SK-N-MC (cell line): ENCODE measurements at places on chromosomes 5 and 9.

DNA sequence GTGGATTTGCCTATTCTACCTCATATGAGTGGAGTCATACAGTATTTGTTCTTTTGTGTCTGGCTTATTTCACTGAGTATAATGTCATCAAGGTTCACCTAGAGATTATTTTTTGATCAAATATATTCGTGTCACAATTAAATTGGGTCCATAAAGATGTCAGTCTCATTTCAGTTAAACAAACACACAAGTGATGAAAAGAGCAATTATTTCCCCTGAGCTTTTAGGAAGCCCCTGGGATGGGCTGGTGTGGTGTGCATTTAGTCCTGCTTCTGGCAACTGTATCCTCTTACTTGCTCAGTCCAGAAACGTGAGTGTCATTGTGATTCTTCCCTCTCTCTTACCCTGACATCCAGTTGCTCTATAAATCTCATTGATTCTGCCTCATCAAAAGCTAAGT is 52.8 kb upstream of the CARTPT start:
- no peak for DNase-seq

DNA sequence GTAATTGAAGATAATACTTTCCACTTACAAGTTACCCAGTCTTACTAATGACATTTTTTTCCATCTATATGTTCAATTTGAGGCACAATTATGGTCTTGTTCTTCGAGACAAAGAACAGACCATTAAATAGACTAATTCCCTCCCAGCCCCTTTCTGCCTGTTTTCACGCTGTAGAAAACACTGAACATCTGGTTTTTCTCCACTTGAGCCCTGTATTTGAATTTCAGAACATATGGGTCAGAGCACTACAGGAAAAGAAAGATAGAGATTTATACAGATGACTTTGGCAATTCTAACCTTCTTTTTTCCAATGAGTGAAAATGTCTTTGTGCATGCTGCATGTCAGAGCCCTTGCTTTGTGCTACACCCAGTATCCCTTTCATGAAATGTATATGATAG is 506.9 kb downstream of the LRRC70 start:
- no peak for DNase-seq

- DNase-seq = no peak
These were observed 378 bp downstream of the DROSHA start for GRCh38 chr5:31531543-31531887.

DNA sequence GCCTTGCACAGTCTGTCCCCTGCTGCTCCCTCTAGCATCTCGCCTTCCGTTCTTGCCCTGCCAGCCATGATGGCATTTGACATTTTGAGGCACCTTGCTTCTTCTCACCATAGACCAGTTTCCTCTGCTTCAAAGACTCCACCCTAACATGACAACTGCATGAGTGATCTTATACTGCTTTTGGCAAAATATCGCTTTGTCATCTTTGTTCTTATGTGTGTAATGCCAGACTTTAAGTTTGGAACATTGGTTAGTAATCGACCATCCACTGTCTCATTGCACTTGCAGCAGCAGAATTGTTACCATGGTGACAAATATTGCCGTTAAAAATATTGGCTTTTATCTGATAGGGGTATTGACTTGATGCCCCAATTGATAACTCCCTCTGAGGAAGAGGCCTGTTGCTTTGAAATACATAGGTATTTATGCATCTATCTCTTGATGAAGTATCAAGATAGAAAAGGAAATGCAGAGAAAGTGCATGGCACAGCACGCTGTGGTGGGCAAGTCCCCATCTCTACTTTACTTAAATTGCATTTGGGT is 6.8 kb downstream of the GARIN3 start:
- DNase-seq = no peak

DNA sequence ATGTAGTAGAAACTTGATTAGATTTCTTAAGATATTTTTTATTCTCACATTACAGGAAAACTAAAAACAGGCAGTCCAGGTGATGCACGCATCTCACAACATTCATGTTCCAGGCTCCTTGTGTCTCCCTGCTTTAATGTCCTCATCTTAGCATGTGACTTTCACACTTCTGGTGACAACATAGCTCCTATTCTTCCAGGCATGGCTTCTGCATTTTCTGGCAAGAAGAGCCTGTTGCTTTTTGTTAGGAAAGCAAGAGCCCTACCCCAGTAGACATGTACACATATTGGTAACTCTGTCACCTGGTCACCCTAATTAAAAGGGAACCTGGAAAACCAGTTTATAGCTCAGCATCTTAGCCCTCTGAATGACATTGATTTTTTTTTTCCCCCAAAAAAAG is 92.5 kb downstream of the PPIC start:
- no peak for DNase-seq

- DNase-seq = no peak
These were observed 56.2 kb downstream of the ANGPTL2 start for GRCh38 chr9:127066060-127066850.

DNA sequence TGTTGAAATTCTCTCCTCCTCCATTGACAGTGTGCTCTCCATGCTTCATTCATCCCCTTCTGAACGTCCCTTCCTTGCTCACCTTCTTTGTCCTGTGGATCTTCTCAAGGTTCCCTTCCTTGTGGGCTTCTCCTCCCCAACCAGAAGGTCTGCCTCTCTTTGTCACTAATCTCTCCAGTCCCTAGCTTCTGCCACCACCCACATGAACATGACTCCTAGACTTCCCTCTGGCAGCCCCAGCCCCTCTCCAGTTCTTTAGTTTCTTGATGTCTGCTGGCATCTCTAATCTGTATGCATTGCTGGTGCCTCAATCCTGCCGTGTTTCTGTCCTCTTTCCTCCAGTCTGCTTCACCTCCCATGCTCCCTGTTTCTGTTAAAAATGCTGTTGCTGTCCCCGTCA is 79.3 kb downstream of the ARHGAP26 start:
- no peak for DNase-seq

GRCh38 chr5:78496373-78496772 is 136.0 kb downstream of the SCAMP1 start:
- no peak for DNase-seq

DNA sequence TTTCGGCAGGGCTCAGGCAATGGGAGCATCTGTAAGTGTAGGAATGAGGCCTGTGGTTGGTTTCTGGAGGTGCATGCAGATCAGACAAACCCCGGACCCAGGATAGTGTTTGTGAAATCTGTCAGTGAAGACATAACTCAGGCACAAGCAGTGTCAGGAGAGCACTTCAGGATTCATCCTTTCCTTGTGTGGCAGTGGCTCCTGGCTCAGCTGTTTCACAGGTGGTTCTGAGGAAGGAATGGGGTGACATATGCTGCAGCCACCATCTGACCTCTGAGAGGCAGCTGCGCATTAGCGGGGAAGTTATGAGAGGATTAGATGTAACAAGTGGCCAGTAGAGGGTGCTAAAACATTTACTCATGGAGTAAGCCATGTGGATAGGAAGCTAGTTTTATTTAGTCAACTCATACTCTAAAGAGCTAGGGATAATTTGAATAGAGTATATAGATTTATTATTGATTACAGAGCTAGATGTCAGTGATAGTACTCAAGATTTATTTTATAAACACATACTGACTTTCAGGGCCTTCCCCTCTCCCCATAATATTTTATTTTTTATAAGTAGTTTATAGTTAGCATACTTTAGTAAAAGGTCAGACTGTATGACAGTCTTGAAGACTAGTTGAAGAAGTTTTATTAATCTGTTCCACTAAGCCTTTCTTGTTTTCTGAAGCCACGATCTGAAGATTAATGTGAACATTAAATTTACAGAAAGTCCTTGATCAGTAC is 28.4 kb downstream of the NNT start:
- peak; percentile 63 for DNase-seq

GRCh38 chr9:36873247-36873875 is 160.7 kb downstream of the PAX5 start:
- DNase-seq = no peak

DNA sequence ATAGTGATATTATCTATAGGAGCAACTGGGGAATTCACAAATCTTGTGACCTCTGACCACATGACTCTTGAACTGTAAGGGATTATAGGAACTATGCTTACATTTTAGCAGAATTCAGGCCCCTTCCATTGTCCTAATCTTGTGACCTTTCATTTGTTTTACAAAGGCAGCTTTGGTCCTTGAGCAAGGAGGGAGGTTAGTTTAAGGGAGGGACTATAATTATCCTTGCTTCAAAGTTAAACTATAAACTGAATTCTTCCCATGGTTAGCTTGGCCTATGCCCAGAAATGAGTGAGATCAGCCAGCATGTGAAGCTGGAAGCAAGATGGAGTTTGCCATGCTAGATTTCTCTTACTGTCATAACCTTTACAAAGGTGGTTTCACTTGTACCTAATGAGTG is 51.2 kb downstream of the TARS1 start:
- DNase-seq = no peak

DNA sequence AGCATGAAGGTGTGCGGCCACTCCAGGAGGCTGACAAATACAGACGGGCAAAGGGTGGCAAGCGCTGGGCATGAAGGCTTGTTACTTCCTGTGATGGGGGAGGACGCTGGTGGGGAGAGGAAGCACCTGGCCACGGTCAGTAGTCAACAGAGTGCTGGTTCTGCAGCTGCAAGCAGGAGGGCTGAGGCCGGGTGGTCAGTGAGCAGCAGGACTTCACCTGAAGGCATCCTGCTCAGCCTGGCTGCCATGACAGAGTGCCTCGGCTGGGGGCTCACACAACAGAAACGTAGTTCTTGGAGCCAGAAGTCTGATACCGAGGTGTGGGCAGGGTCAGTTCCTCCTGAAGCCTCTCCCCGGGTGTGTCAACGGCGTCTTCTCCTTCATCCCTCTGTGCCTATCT is 118.6 kb upstream of the IRX4 start:
- no peak for DNase-seq

DNA sequence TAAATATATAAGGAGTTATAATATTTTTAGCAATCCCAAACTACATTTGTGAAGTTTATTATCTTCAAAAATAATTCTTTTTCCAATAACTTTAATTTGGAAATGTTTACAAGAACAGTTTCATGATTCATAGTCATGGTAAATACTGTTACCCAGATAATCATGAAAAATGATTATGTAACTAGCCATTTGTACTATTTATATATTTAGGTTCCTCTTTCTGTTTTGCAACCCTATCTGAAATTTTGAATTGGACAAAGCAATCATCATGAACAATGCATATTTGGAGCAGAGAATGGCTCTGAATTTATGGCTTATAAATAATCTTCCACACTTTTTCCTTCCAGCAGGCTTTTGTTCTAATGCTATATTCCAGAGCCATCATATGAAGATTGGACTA is 499.7 kb downstream of the SLCO4C1 start:
- no peak for DNase-seq

DNA sequence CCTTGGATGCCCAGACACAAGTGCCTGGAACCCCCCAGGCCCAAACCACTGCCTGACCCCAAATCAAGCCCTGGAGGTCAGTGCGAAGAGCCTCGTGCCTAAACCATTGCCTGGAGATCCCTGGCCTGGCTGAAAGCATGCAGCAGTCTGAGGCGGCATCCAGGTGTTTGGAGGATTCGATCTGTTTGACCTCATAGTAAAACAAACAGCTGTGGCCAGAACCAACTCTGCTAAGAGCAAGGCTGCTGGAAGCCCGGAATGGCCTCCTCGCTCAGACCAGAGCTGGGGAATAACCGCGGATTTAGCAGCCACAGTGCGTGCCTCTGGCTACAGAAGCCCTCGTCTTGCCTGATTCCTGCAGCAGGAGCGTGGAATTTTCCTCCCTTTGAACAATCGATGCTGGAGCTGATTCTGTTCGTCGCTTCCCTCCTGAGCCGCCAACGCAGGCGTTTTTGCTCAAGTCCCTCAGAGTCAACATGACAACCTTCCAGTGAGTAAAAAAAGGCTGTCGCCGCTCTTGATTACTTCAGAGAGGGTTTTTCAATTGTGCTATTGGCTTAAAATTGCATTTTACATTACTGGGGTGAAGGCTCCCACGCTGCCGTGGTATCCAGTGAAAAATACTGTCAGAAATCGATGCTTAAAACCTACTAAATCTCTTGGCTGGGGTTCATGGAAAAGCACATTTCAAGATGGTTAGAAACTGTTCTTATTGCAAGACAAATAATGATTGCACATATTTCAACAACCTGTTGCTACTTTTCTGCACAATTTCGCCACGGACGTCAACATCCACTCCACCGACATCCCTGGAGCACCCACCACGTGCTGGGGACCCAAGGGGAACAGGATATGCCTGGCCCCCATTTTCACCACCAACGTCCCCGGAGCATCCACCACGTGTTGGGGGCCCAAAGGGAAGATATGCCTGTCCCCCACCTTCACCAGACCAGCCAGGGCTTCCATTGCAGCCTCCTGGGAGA is 190.0 kb downstream of the OLFM1 start:
- DNase-seq = no peak

DNA sequence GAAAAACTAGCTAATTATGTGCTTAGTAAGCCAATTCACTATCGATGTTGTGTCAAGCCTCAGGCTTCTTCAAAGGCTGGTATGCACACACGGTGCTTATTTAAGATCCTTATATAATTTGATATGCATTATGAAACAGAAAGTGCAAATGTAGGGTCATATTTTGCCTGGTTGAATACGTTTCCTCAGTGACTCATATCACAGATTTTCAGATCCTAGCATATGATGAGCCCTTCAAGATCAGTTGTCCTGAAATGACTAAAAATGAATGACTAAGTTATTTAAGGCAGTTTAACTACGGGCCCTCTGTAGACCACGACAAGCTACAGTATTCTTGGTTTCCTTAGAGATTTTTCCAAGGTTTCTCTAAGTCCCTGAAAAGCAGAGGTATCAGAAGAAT is 778.3 kb downstream of the PRELID2 start:
- no peak for DNase-seq

GRCh38 chr5:32405507-32405906 is 39.0 kb downstream of the ZFR start:
- no peak for DNase-seq

- DNase-seq = no peak
These were observed 8.8 kb upstream of the NEK6 start for GRCh38 chr9:124248960-124249359.

DNA sequence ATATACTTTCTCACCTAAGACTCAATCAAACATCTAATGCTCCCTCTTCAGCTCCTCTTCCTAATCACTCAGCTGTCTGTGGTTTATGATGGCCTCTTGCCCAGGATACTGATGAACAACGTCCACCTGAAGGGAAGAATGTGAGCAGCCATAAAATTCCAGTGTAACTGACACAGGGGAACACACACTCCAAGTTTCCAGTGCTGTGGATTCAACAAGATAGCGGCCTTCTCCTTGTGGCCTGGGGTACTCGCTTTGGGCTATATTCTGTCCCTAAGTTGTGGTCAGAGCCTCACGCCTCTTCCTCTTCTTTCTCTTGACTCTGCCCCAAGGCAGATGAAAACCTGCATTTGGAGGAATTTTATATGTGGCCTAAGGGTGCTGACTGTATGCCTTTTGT is 11.7 kb downstream of the B4GALT1 start:
- DNase-seq = no peak

DNA sequence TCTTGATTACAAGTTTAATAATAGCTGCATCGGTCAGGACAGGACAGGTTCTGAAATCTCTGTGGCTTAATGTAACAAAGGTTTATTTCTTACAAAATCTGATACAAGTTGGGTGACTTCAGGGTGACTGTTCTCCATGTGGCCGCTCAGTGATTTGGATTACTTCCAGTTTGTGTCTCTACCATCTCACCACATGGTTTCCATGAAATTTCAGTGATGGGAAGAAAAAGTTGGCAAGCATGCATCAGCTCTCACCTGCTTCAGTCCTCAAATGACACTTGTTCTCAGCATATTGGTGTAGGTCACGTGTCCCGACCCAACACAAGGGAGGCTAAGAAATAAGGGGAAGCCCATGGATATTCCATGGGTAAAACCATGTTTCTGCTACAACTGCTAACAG is 7.8 kb upstream of the TMEM268 start:
- DNase-seq = no peak
